HFFc6 (cell line): ENCODE measurements at places on chromosomes 2 and 18. TPM values are rescaled to one million over a fixed set of nuclear protein-coding genes. Genes with fewer than 3 reads are reported as not detected.

B4GALT6 gene
- total RNA-seq: not detected in 3 replicates

HOXD1 gene
- total RNA-seq: not detected in 3 replicates

C1GALT1C1L gene
- total RNA-seq: not detected in 2 replicates

CREG2 gene
- total RNA-seq: not detected in 2 replicates

DYNAP gene
- total RNA-seq: not detected in 3 replicates

SPRED2 gene
- 30.0 to 36.1 TPM (median 34.1 TPM) in 3 replicates for total RNA-seq

RTP5 gene
- not detected in 3 replicates for total RNA-seq

ANXA4 gene
- total RNA-seq: 97.2 and 110 TPM in 2 replicates

UNC50 gene
- total RNA-seq: 36.5 to 41.5 TPM (median 39.7 TPM) in 3 replicates

C18orf54 gene
- total RNA-seq: 4.4 to 7.7 TPM (median 7.5 TPM) in 3 replicates

TLK1 gene
- 52.9 to 55.7 TPM (median 54.4 TPM) in 3 replicates for total RNA-seq

STAMBP gene
- 34.4 to 37.4 TPM (median 37.2 TPM) in 3 replicates for total RNA-seq
